Left lung (tissue), 14 donors: ENCODE measurements at places on chromosomes 6 and 20.

DNA sequence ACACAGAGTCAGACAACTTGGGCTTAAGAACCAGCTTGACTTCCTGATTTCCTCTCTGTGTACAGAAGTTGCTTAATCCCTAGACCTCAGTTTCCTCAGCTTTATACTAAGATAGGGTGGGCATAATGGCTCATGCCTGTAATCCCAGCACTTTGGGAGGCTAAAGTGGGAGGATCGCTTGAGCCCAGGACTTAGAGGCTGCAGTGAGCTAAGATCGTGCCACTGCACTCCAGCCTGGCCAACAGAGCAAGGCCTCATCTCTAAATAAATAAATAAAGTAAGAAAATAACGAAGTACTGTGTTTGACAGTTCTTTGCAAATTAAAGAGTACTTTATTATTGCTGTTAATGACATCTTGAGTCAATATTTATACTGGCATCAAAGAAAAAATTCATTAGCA, 41.7 kb downstream of the CNKSR3 start:
- no peak for DNase-seq

DNA sequence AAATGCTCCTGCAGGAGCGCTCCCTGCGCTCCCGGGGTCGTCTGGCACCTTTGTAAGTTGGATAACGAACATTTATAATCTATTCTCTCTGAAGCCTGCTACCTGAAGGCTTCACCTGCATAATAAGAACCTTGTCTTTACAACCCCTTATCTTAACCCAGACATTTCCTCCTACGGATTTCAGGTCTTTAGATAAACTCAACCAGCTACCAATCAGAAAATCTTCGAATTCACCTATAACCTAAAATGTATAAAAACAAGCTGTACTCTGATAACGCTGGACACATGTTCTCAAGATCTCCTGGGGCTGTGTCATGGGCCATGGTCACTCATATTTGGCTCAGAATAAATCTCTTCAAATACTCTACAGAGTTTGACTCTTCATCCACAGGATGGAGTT, 4.1 kb upstream of the KCNK5 start:
- DNase-seq = no peak

DNA sequence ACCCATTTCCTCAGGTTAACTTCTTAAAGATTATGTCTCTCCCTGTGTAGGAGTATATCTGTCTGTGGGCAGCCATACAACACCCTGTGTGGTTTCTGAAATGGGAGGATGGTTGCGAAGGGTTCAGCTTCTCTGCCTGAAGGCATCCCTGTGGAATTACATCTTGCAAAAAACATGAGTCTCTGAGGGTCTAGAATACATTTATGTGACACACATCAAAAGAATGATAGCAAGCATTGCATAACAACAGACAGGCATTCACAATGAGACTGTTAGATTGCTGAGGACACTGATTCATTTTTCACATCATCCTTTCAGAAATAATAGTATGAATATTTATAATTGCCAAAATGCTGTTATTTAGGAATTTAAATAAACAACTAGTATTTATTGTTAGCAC, 670.9 kb downstream of the HTR1B start:
- no peak for DNase-seq

GRCh38 chr6:80454197-80454596, 347.7 kb downstream of the BCKDHB start:
- DNase-seq = no peak

DNA sequence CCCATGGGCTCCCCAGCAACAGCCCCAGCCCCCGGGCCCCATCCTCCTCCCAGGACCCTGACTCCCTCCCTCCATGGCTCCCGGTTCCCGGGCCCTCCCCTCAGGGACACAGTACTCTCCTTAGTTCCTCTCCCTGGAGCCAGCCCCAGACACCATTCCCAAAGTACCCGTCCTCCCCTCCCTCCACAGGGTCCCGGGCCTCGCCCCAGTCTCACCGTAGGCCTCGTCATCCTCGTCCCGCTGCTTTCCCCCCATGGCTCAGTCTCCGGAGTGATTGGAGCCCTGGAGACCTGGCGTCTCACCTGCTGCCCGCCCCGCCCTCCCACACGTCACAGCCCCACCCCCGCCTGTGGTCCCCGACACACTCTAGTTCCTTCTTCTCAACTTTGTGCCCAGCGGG, at the start of gene SLC44A4:
Gene SLC44A4, minus strand, starts transcription at position 272 of the 400 bp plus-strand sequence. Its CDS starts 17 bp downstream, at position 255.
- no peak for DNase-seq

DNA sequence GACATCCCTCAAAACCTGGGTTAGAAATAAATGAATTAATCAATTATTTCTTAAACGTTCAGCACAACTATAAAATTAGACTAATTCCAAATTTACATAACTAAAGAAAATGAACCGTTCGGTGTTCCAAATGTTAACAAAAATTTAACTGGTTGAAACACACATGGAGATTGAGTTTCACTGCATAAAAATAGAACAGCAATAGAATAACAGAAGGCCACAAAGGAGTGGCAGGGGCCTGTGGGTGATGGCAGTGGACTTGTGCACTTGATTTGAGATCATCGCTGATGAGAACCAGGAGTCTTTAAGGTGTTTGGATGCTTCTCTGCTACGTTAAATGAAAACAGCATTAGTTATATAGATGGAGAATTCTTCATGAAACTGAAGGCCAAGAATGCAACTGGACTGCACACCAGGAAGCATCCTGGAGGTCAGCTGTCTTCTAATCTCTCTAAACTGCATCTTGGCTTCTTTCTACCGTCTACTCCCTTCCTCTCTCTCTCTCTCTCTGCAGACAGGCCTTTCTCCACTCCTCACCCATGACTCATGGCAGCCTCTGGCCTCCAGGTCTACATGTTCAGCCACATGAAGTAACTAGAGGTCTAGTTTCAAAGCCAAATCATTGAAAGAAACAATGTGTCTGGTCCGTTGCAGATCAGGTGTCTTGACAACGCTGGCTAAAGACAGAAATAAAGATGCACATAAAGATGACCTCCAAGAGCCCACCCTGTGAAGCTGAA, 111.3 kb downstream of the SIM1 start:
- DNase-seq = no peak

GRCh38 chr6:3304500-3305215, 45.9 kb downstream of the PSMG4 start:
- DNase-seq = no peak

- no peak for DNase-seq
Measured at GRCh38 chr6:107396211-107396610, 63.2 kb downstream of the PDSS2 start.

DNA sequence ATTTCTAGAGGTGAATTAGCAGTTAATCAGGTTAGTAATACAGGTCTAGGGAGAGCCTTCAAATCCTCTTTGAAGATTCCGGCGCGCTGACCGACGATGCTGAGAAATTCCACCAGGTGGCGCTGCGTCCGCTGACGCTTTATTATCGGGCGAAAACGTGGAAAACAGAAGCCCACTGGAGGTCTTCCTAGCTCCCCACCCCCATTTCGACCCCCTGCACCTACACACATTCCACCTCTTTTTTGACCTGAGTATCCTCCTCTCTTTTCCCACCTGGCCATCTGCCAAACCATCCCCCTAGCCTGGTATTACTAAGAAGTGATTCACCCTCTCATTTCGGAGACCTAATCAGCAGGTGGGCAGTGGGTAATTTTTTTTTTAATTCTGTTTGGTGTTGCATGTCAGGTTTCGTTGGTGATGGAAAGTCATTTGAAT, 65.4 kb upstream of the RIN2 start:
- peak; percentile 54 for DNase-seq

DNA sequence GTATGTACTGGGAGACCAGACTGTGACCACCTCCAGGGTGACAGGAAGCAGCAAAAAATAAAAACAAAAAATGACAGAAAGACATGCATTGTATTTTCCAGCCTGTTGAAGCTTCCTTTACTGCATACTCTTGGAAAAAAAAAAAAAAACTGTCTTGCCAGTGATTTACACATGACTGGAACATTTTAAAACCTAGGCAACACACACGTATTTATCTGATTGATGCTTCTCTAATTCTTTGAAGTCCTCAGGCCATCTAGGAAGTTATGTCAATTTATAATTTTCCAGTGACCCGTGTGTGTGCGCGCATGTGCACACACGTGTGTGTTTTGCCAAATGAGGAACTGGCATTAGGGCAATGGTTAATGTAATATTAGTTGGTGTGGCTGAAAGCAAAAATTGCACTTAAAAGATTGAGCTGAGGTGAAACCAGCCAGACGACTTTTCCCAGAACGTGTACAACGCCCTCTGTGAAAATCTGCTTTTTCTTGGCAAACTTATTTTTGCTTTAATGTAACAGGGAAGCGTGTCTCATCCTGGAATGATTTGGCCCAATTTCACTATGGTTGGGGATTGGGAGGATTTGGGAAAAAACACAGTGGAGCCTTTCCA, 315.2 kb downstream of the TFAP2A start:
- peak; percentile 10 for DNase-seq

- DNase-seq = peak; percentile 84
Measured at GRCh38 chr6:152380351-152380767, 256.8 kb downstream of the SYNE1 start.

DNA sequence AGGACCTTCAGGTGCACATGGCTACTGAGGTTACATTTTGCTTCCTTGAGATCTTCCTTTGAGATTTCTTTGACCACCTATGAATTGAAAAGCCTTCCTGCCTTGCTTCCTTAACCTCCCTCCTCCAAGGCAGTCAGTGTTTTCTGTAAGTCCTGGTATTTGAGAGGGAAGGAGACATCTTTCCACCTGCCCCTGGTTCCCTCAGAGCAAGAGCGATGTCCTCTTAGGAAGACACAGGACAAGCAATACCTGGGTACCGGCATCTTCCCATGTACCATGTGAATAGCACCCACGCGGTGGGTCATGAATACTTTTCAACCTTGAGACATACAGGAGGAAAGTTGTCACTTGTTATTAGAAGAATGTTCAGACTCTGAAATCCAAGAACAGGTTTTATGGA, 37.1 kb downstream of the GINS1 start:
- DNase-seq = no peak

DNA sequence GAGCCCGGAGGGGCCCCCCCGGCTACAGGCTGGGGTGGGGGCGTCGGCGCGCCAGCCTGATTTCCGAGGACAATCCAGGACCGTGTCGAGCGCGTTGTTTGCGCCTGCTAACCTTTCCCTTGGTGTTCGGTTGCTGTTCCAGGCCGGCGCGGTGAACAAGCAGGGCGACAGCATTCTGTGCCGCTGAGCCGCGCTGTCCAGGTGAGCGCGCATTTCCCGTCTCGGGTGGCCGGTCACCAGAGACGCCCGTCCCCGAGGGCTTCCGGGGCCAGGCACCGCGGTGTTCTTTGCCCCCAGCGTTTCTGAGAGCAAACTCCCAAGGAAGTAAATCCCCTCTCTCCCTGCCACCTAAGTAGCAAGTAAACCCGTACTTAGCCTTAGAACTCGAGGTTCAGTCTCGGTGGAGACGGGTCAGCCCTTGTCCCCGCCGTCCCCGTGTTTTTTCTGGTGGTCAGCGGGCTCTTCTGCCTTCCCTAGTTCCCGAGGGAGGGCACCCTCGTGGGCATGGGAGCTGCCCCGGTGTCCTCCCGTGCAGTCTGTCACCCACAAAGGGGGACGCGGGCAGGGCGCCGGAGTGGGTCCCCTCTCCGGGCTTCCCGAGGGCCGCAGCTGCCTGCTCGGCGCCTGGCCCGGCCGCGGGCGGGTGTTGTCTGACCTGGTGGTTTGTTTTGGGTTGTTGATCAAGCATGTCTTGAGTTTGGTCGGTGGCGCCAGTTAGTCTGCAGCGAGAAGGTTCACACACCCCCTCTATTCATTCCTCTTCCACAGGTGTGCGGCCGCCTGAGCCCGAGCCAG, 1.5 kb downstream of the ID4 start:
- DNase-seq = peak; percentile 88

GRCh38 chr6:129793447-129793846, 67.7 kb downstream of the TMEM244 start:
- no peak for DNase-seq

- DNase-seq = no peak
Measured at GRCh38 chr6:138592749-138593123, 93.4 kb upstream of the NHSL1 start.

GRCh38 chr6:46501136-46502089, 10.2 kb upstream of the RCAN2 start:
- no peak for DNase-seq

GRCh38 chr20:49482621-49483017, at the start of gene KCNB1:
TSS of gene KCNB1 (minus strand) at chr20:49482668. CDS start at chr20:49482480, 188 bp downstream.
- DNase-seq = peak; percentile 85

GRCh38 chr20:37417617-37418467, 71.9 kb downstream of the SRC start:
- DNase-seq = no peak

GRCh38 chr20:20454367-20454766, 86.5 kb downstream of the INSM1 start:
- DNase-seq = no peak

- DNase-seq = no peak
Measured at GRCh38 chr6:147903321-147903720, 394.8 kb downstream of the SAMD5 start.

DNA sequence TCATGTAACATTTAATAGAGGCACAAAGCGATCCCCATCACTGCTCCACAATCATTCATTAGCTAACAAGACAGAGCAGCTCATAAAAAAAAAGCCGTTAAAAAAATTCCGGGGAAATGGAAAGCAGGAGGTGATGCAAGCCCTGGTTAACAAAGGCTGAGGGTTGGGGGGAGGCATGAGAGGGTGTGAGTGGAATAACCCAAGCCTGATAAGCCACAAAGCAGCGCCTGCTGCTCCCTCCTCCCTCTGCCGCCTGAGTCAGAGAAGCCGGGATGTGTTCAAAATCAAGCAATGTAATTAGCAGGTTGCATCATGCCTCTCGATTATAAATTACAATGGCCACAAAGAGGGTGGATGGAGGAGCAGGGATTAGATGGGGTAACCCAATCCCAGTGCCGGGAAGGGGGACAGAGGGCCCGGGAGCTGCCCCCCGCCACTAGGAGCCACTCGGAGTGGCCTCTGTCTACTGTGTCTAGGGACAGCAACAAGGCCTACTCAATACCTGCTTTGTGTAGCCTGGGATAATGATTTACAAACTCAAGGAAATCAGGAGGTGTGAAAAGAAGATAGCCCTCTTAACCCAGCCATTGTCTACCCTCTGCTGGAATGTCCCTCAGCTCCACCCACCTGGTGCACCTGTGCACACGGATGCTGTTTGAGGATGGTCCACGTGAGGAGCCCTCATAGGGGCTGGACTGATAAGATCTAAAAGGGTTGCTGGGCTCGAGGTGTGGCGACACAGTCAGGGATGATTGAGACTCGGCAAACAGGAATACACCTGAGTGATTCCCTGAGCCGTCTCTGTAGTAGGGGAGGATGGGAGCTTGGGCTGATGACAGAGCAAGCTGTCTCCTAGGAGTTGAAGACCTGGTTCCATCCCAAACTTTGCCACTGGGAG, 156.9 kb downstream of the VEGFA start:
- no peak for DNase-seq

DNA sequence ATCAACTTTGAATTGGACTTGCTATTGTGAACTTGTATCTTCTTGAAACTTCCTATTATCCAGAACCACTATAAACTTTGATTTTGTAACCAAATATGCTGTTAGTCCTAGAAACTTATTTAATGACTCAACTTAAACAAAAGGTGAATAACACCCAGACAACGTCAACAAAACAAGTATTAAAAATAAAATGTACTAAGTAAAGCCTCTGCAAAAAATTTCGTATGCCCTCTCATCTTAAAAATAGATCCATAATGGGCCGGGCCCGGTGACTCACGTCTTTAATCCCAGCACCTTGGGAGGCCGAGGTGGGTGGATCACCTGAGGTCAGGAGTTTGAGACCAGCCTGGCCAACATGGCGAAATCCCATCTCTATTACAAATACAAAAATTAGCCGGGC, 401.7 kb downstream of the ESR1 start:
- no peak for DNase-seq
